ENCODE measurements at places on chromosomes 2 and 18.

GRCh38 chr2:28080911-28081310 is 190.4 kb downstream of the BABAM2 start:
- DNase-seq: no peak

- peak; percentile 99 for DNase-seq
These were observed 97.9 kb upstream of the SERTAD2 start for GRCh38 chr2:64751286-64752260.

- no peak for DNase-seq
These were observed 40.2 kb downstream of the THNSL2 start for GRCh38 chr2:88210132-88211002.

- DNase-seq: no peak
These were observed 77.2 kb upstream of the ST6GAL2 start for GRCh38 chr2:106963156-106963555.

DNA sequence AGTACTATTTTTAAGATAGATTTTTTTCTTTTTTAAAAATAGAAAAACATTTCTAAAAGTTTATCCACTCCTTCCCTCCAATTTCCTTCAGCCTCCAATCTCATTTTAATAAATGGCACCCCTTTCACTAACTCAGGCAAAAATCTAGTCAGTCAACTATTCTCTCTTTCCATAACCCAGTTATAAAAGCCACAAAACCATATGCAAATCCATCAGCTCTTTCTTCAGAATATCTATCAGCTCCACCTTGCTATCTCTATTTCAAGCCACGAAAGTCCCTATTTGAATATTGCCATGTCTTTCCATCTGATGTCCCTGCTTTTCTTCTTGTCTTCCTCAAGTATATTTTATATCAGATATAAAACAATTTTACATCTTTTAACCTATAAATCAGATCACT is 397.1 kb downstream of the ERBB4 start:
- no peak for DNase-seq

- no peak for DNase-seq
These were observed 38.8 kb upstream of the ERMN start for GRCh38 chr2:157364257-157364974.

GRCh38 chr2:48397846-48398245 is 132.1 kb upstream of the STON1 start:
- no peak for DNase-seq

- no peak for DNase-seq
These were observed 36.8 kb upstream of the C2orf74 start for GRCh38 chr2:61125123-61125710.

DNA sequence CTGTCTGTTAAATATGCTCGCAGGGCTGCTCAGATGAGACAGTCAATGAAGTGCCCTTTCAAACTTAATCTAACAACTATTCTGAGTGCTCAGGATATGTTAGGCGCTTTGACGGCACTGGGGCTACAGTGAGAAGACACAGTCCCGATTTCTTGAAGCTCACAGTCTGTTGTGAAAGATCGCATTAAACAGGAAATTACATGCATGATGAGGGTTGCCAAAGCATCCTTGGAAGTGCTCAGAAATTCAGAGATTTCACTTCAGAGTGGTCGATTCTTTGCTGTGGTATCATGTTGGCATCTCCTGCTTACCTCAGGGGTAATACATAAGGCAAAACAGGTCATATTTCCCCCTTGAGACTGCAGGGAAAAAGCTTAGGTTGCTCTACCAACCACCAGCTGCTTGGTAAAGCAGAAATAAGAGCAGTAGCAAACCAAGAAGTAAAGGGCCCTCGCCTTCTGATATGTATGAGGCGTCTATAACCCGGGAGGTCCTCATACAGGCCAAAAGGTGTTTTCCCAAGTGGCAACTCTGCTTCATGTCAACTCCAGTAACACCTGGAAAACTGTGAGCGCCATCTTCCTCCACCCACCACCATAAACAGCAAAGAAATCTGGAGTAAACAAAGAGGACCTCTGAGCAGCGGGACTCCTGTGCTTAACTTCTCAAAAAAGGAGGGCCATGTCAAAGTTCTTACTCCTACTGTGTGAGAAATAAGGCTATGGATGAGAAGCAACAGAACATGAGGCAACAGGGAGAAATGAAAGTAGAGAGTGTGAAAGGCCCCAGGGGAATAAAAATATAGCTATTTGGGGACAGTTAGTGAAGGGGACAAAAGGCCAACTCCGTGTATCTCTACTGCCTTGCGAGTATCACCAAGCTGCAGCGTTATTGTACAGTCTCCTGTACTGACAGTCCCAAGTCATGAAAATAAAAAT is 79.3 kb downstream of the CLHC1 start:
- DNase-seq: no peak

DNA sequence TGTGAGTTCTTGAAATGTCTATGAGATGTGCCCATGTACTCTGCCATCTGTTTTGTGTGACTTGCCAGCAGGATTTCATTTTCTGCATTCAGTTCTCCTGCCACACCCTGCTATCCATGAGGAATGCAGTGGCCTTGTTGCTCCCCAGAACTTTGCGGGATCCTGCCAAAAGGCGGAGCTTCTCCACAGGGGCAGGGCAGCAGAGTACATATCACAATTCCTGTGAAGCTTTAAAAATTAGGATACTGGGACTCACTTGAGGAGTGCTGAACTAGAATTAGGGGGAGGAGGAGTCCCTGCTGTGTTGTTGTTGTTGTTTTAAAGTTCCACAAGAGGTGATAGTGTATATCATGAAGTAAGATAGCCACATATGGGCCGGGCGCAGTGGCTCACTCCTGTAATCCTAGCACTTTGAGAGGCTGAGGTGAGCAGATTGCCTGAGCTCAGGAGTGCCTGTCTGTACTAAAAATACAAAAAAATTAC is 76.4 kb downstream of the TANC1 start:
- no peak for DNase-seq

- DNase-seq: peak; percentile 56
These were observed 98.1 kb downstream of the NFATC1 start for GRCh38 chr18:79493801-79494211.

DNA sequence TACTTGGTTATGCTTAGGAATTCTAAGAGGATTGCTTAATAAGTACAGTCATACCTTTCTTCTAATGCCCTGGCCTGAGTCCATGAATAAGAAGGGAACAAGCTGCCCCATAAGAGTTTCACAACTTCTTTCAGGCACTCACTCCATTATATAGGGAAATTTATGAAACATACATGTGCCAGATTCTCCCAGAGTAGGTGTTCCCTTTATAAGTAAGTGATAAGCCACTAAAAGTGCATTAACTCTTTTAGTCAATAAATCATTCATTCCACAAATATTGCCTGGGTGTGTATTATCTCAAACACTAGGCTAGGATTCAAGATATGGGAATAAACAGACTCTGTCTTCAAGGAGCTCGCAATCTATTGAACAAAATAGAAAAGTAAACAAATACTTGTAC is 84.5 kb upstream of the RBBP8 start:
- DNase-seq: no peak

DNA sequence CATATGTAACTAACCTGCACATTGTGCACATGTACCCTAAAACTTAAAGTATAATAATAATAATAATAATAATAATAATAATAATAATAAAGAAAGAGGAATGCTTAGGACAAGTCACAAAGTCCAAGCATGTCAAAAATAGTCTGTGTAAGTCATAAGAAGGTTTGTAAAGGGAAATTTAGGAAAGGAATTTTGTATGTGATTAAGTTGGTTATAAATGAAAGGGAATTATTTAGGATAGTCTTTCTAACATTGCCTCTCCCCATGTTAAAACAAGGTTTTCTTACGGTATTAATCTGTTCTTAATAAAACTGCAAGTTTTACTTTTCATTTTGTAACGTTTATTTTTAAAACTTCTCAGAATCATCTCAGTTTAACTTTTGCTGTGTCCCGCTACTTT is 62.8 kb downstream of the SESTD1 start:
- no peak for DNase-seq

- no peak for DNase-seq
These were observed 5.9 kb downstream of the ORC4 start for GRCh38 chr2:148014616-148015015.

All from sciatic nerve (tissue), 2 donors.